ENCODE measurements at places on chromosomes 6 and 20. TPM values are rescaled to one million over a fixed set of nuclear protein-coding genes. Genes with fewer than 3 reads are reported as not detected.

- DNase-seq, result no peak
Observed at GRCh38 chr6:27601668-27602254, 128.9 kb upstream of the ZNF184 start.

- DNase-seq, result no peak
Observed at GRCh38 chr6:100453701-100454521, 10.8 kb downstream of the SIM1 start.

DNA sequence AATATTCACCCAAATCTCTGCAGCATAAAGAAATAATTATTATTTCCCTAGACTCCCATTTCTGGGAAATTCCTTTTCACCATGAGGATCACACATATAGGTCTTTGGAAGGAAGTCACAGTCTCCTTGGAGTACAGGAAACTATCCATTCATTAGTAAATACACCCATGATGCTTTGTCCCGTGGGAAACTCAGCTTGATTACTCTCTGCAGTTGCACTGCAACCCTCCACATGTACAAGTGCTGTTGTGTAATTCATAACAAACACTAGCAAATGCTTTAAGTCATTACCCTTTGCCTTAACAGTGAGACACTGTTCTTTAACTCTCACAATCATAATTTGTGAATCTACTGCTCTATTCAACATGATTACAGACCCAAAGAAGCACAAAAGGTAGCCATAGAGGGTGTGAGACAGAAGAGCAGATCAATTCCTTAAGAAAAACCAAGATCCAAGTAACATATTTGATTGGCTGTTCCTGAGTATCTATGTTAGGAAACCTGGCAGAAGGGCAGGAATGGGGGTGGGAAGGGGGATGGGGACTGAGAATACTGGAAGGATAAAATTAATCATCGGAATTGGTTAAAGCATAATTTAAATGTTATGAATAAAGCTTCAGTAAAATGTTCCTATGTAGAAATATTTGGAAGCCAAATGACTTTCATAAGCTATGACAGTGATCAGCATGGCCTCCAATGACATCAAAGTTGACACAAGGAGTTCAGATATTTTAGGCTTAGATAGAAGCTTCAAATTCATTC, 268.0 kb downstream of the HACE1 start:
- DNase-seq, result no peak

LTB gene
- total RNA-seq, result not detected

FYN gene
- 41.1 TPM for total RNA-seq

- no peak for DNase-seq
Observed at GRCh38 chr6:12962529-12962928, 246.0 kb downstream of the PHACTR1 start.
